Mesendoderm (in vitro differentiated cells): ENCODE measurements at places on chromosomes 5 and 9.

GRCh38 chr5:27472000-27472763 lies 433.8 kb upstream of the CDH9 start:
- no peaks in the 10 kb centered on the region for H3K4me1 ChIP-seq
- peaks cover 5% of the 10 kb centered on the region for H3K36me3 ChIP-seq
- H3K27ac ChIP-seq, result peak overlapping the region; percentile 75
- H3K4me3 ChIP-seq, result peak overlapping the region; percentile 60
- peak; percentile 96 for DNase-seq
- no peaks in the 10 kb centered on the region for H3K27me3 ChIP-seq

DNA sequence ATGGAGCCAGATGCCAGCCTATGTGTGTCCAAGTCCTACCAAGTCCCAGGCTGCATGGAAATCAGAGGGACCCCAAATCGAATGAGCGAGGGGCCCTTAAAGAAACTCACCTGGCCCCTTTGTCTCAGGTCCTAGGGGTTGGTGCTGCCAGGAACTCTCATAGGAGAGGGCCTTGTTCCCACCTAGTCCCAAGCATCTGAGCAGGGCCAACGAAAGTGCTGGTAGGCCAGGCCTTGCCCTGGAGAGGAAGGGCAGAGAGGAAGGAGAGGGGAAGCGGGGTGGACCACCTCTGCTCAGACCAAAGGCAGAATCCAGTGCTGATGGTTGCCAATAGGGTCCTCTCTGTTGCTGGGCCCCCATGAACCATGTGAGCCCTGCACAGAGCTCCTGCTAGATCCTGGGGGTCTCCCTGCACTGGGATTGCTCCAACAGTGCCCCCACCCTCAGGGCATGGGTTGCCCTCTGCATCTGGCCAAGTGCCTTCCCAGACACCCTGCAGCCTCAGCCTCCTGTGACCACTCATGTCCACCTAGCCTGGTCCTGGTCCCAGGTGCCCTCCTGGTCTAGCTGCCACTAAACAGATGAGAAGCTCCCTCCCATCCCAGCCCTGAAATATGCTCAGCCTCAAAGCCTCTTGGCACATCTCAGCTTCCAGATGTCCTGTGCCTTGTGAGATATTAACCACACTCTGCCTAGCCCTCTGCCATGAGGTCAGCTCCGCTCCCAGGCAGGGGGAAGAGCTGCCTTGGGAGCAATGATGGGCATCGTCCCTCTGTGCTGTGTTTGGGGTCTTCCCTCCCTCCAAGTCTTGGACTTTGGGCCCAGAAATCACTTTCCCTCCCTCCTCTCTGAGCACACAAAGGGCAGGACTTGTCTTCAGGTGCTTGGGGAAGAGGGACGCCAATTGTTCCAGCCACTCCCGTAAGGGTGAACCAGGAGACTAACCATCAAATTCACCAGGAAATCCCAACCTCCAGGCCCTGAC lies 109.6 kb downstream of the ADAMTS2 start:
- H3K36me3 ChIP-seq, result no peaks in the 10 kb centered on the region
- no peak for DNase-seq
- H3K27me3 ChIP-seq, result no peaks in the 10 kb centered on the region

GRCh38 chr5:51148437-51148836 lies 234.8 kb upstream of the ISL1 start:
- DNase-seq, result no peak
- H3K36me3 ChIP-seq, result no peaks in the 10 kb centered on the region
- H3K27ac ChIP-seq, result no peak overlapping the region
- H3K4me1 ChIP-seq, result no peaks in the 10 kb centered on the region
- no peak overlapping the region for H3K4me3 ChIP-seq
- no peaks in the 10 kb centered on the region for H3K27me3 ChIP-seq

GRCh38 chr9:124794902-124795491 lies 18.1 kb downstream of the OLFML2A start:
- H3K4me1 ChIP-seq, result no peaks in the 10 kb centered on the region
- no peak overlapping the region for H3K4me3 ChIP-seq
- H3K27ac ChIP-seq, result no peak overlapping the region
- no peak for DNase-seq

DNA sequence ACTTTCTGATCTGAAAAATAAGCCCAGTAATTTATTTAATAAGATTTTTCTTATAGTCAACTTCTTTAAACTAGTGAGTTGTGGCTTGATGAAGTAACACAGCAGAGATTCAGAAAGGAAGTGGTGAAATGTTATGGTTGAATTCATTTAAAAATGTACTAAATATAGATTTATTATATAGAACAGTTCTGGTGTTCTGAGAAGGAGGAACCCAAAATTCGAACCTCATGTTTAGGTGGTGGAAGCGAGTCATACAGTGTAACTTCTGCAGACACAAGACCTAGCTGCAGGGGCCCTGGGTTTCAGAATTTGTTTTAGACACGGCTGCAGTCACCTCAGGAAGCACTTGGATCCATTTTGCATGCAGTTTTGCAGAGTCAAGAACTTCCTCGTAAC lies 188.2 kb downstream of the TRIO start:
- peaks cover under 1% of the 10 kb centered on the region for H3K4me1 ChIP-seq
- no peak overlapping the region for H3K4me3 ChIP-seq
- H3K36me3 ChIP-seq, result no peaks in the 10 kb centered on the region
- no peak overlapping the region for H3K27ac ChIP-seq
- no peaks in the 10 kb centered on the region for H3K27me3 ChIP-seq
- no peak for DNase-seq
